Stimulated activated CD4-positive, alpha-beta T cell treated with anti-CD3 and anti-CD28 coated beads, Interleukin-1b, Interleukin-23, amount 100 ng/mL, for 4 hours (primary cell): ENCODE measurements at places on chromosomes 1 and 21.

GRCh38 chr1:97277891-97278654 lies 556.5 kb downstream of the PTBP2 start:
- DNase-seq: no peak

- DNase-seq: no peak
Observed at GRCh38 chr1:24289937-24290595, 29.1 kb upstream of the GRHL3 start.

GRCh38 chr1:218817071-218817470 lies 356.6 kb upstream of the LYPLAL1 start:
- DNase-seq: no peak

- DNase-seq: no peak
Observed at GRCh38 chr1:106360252-106360651, 696.2 kb upstream of the PRMT6 start.

DNA sequence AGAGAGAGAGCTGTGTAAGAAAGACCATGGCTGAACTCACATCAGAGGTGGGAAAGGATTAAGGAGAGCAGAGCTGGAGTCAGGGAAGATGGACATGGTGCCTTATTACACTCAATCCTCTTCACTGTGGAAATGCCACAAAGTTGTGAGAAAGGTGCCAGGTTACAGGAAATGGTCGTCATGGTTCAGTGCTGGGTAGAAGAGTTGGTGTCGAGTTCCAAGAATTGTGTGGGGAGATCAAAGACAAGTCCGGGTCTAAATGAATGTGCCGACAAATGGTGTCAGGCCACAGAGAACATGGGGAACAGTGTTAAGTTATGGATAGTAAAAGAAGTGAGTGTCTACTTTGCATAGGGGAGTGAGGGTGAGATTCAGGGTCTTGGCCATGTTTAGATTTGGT lies 40.9 kb downstream of the LAMC2 start:
- DNase-seq: no peak

DNA sequence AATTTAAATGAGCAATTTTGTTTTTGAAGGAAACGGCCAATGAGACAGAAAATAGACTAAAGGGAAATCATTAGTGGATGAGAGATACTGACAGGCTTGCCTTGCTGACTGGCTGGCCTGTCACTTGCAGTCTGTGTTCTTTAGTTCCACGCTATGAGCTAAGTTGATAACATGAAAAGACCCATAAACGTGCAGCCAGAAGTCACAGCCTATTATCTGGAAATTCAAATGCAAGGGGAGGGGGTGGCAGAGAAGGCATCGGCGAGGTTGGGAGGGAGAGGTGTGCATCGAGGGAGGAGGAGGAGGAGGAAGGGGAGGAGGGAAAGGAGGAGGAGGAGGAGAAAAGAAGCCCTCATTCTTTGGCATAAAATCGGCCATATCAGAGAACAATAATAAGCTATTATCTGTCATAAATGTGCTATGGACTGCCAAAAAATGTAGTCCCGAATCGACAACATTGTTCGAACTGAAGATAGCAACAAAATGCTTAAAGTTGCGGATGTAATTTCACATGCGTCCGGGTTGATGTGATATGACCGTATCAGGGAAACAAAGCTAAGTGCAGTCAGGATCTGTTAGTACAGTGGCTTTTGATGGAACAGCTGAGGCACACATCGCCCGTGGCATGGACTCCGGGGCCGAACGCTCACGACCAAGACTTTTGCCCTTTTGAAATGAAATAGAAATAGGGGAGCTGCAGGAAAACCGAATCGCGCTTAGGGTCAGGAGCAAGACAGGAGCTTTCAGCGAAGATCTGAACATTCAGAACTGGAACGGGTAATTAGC lies 11.6 kb upstream of the BARHL2 start:
- DNase-seq: no peak

GRCh38 chr1:214920337-214920736 lies 162.2 kb upstream of the KCNK2 start:
- DNase-seq: no peak

GRCh38 chr1:65948609-65949229 lies 156.0 kb downstream of the PDE4B start:
- no peak for DNase-seq

GRCh38 chr1:36122062-36123030 lies 2.7 kb downstream of the COL8A2 start:
- no peak for DNase-seq

- no peak for DNase-seq
Observed at GRCh38 chr21:28239340-28239739, 753.3 kb downstream of the LTN1 start.

- DNase-seq: no peak
Observed at GRCh38 chr21:41064951-41065350, 103.0 kb upstream of the BACE2 start.
